ENCODE measurements at places on chromosomes 1 and 21.

DNA sequence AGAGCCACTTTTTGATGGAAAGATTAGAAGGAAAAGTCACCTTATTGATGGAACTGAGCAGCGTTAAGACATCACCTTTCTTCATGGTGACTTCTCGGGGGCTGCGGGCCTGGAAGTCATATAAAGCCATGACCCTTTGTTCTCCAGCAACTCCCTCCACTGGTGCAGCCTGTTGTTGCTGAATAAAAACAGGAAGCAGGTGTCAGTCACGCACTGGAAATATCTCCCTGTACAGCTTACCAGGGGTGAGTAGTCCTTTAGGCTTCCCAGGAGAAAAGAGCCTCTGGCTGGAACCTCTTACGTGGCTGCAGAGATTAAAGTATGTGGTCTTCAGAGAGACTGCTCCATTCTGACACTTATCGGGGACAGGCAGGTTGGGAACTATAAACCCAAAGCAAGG, 31.9 kb downstream of the SPTA1 start:
- H3K4me3 ChIP-seq, result no peak overlapping the region
- H3K4me1 ChIP-seq, result no peaks in the 10 kb centered on the region
- H3K27ac ChIP-seq, result no peak overlapping the region

DNA sequence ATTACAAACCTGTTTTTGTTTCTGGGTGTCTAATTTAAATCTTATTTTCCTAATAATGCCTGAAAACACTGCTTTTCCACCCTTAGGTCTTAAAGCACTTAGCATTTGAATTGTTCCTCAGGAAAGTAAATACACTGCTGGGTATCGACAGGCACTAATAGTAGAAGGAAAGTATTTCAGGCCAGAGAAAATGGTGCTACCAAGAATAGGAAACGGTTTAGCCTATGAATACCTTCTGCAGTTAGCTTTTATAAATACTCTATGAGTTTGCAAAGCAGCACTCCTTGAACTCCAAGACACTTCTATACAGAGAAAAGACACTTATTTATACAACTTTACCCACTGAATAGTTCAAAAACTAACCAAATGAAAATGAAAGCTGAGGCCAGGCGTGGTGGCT, 6.8 kb downstream of the FUBP1 start:
- no peaks in the 10 kb centered on the region for H3K27me3 ChIP-seq
- H3K36me3 ChIP-seq, result no peaks in the 10 kb centered on the region
- H3K27ac ChIP-seq, result no peak overlapping the region
- H3K4me3 ChIP-seq, result no peak overlapping the region
- no peak for DNase-seq

DNA sequence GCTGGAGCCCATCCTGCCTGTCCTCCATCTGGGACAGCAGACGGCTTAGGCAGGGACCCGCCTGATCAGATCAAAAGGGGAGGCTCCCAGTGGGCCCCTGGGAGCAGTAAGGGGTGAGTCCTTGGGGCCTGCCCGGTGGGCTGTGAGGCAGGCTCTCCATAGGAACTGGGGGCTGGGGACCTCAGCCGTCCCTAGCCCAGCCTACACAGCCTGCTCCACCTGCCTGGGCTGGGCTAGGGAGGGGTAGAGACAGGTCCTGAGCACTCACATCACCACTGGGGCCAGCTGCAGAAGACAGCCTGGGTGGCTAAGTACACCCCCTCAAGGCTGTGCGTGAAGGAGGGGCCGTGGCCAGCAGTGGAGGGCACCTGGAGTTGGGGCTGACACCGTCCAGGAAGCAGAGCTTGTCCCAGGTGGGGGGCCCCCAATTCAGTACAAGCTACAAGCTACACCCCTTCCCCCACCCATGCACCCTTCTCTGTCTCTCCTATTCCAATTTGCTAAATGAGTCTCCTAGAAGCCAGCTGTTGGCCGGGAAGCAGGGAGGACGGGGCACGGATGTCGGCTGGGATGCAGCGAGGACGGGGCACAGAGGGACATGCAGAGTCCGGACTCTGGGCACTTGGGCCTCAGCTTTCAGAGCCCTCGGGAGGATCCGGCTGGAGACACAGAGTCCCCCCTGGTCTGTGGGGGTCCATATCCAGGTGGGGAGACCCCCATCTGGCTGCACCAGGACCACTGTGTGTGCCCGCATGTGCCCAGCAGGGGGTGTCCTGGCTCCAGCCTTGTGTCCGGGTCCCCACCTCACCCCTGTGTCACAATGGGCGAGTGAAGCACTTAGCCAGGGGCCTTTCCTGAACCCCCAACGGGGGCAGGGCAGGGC, 1.7 kb downstream of the ISG15 start:
- H3K27me3 ChIP-seq, result no peaks in the 10 kb centered on the region
- peaks cover 11% of the 10 kb centered on the region for H3K4me1 ChIP-seq
- H3K36me3 ChIP-seq, result no peaks in the 10 kb centered on the region
- H3K4me3 ChIP-seq, result peak overlapping the region; percentile 79

- H3K27me3 ChIP-seq, result no peaks in the 10 kb centered on the region
- no peaks in the 10 kb centered on the region for H3K36me3 ChIP-seq
- H3K27ac ChIP-seq, result no peak overlapping the region
- H3K4me1 ChIP-seq, result no peaks in the 10 kb centered on the region
Observed at GRCh38 chr1:3297756-3298155, 156.7 kb upstream of the ARHGEF16 start.

GRCh38 chr1:16122350-16122881, 33.5 kb downstream of the EPHA2 start:
- peaks cover 12% of the 10 kb centered on the region for H3K36me3 ChIP-seq
- no peak overlapping the region for H3K4me3 ChIP-seq
- H3K4me1 ChIP-seq, result no peaks in the 10 kb centered on the region

- no peak for DNase-seq
- H3K4me1 ChIP-seq, result no peaks in the 10 kb centered on the region
- H3K36me3 ChIP-seq, result no peaks in the 10 kb centered on the region
- no peak overlapping the region for H3K4me3 ChIP-seq
Observed at GRCh38 chr1:66137235-66137634, 344.5 kb downstream of the PDE4B start.

Data from psoas muscle (tissue), 8 donors.